ENCODE measurements at places on chromosomes 5 and 9.
A peak's percentile ranks its signal among the peaks of the same experiment; 100 is the strongest.

DNA sequence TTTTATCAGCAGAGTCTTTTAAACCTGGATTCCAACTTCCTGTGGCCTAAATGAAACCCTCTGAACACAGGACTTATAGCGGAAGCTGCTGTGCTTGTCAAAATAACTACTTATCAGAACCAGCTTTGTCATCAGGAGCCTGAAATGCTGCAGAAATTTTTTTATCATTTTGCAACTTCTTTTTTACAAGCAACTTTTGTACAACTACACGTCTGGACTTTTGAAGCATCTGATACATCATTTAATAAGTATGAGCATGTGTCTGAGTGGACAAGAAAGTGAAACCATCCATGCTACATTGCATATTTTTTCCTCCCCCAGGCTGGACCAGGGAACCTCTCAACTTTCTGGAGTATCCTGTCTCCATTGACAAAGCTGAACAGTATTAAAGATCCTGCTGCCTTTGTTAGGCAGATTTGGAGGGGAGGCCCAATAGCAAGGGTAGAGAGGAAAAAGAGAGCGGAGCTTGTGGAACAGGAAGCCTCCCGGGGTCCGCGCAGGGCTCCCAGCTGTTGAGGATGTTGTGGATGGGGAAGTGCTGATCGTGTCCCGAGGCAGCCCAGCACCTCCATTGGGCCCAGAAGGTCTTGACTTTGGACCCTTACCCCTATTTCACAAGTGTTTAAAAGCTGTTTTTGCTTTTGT, 196.6 kb downstream of the MSX2 start:
- no peak for DNase-seq

- no peak for DNase-seq
Measured at GRCh38 chr5:133109655-133110483, 58.1 kb downstream of the HSPA4 start.

DNA sequence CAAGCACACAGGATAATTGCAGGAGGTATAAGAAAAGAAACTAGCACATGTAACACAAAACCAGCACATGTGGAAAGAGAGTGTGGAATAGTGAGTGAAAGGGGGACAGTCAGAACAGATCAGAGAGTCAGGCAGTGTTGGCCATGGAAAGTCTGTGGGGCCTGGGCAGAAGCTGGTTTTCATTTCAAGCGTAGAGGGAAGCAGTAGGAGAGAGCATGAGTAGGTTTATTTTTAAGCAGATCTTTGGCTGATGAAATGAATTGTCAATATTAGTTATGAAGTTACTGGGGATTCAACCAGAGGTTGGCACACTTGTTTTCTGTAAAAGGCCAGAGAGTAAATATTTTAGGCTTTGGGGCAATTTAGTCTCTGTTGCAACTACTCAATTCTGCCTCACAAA, 283.1 kb downstream of the SMARCA2 start:
- DNase-seq, result no peak

GRCh38 chr5:171762021-171762608, 23.5 kb upstream of the SMIM23 start:
- DNase-seq, result no peak

DNA sequence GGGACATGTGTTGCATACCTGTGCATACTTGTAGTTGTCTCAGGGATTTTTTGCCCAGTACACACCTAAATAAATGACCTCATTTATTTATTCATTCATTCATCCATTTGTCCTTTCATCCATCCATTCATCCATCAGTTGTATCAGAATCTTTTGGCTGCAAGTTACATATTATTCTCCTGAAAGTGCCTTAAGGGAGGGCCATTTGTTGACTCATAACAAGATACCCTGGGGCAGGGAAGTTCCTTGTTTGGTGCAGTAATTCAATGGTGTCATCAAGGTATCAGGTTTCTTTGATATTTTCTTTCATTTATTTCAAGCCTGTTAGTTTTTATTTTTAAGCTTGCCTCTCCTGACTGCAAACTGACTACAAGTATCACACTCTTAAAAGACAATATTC, 597.9 kb upstream of the TLE4 start:
- DNase-seq, result peak; percentile 63

DNA sequence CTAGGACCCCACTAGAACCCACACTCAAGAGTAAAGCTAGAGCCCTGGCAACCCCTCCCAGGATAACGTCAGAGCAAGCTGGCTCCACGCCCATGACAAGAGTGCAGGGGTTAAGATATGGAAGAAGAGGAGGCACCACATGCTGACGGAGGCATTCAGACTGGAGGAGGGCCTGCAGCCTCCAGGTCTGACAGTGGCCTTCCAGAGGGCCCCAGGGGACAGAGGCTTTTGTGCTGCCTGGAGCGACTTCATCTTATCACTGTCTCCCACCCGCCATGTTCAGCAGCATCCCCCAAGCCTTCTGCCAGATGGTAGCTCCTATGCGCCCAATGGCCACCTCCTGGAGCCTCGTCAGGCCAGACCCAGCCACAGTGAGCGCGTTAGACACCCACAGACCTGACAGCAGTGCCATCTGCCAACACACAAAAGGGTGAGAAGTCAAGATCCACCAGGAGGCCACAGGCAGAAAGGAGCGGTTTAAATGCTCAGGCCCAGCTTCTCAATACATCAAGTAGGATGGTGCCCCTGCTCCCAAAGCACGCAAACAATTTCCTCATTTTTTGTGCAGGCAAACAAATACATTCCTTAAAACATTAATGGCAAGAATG, 65.8 kb downstream of the C5orf15 start:
- no peak for DNase-seq

DNA sequence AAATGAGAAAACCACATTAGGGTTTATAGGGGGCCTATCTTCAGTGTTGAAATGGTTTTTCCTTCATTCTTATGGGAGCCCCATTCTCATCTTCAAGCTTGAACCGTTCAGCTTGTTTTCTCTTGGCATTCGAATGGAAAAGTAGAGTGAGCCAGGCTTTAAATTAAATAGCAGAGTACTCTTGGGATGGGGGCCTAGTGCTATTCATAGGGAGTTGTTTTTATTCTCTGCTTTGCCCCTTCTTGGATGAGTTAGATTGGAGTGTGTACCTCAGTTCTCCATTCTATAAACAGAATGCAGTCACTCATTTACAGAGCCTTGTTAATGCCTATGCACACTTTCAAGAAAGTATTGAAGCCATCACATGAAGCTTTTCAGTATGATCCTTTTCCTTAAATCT, 127.9 kb downstream of the FAM170A start:
- no peak for DNase-seq

DNA sequence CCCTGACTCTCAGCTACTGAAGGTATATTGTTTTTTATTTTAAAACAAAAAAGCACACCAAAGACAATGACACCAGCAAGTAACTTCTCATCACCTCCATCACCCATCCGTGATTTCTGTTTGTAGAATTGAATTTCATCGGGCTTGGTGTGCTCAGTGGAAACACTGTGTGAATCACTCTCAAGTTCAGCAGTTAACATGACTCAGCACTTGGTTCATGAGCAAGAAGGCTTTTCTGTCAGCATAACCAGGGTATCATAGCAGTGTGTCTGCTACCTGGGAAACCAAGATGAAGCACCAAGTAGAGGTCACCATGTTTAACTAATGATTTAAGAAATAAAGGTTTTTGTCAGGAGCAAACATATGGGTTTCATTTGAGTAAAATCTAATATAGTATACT, 123.7 kb downstream of the INSYN2B start:
- no peak for DNase-seq

GRCh38 chr9:18985464-18985951, 47.5 kb downstream of the SAXO1 start:
- DNase-seq, result no peak

- DNase-seq, result peak; percentile 56
Measured at GRCh38 chr5:6745706-6746222, 32.5 kb downstream of the TENT4A start.

GRCh38 chr5:21856987-21857386, 996.2 kb downstream of the CDH12 start:
- DNase-seq, result no peak

GRCh38 chr9:12849486-12850003, 74.7 kb downstream of the LURAP1L start:
- DNase-seq, result peak; percentile 21

GRCh38 chr5:177113566-177114424, 19.8 kb upstream of the NSD1 start:
- peak; percentile 74 for DNase-seq

- DNase-seq, result no peak
Measured at GRCh38 chr9:76034049-76034448, 143.6 kb downstream of the PCSK5 start.

- no peak for DNase-seq
Measured at GRCh38 chr5:169811023-169811422, 169.3 kb downstream of the INSYN2B start.

DNA sequence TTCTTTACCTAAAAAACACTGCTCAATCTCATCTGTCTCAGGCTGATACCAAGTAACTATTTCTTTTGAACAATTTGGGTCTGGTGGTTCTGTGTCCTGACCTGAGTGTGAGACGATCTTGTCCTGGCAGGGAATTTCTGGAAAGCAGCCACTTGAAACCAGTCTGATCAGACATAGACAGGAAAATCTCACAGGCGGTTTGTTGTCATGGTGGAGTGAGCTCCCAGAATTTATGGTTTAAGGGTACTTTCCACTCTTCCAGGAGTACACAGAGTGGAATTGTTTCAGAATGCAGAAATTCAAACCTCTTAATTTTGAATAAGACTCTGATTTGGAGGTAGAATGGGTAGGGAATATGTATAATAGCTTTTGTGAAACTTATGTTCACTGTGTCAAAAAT, 268.2 kb downstream of the ISL1 start:
- DNase-seq, result no peak

- DNase-seq, result no peak
Measured at GRCh38 chr5:154575546-154576428, 97.8 kb upstream of the HAND1 start.

DNA sequence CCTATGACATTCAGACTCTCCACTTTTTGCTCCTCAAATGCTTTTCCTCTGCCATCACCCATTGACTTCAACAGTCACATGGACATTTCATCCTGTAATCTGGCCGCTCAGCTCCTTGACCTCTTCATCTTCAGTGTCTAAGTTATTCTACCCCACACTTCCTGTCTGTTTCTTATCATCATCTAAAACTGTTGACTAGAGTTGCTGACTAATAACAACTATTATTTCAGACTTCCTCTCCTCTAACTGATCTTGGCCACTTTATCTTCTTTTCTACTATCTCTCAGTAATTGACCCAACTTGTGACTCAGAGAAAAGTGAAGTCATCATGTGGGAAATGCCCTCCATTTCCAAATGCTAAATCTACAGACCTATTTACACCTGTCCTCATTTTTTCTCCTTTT, 254.7 kb upstream of the TRPC7 start:
- no peak for DNase-seq

GRCh38 chr5:25963251-25964008, 1075.0 kb downstream of the CDH9 start:
- no peak for DNase-seq

DNA sequence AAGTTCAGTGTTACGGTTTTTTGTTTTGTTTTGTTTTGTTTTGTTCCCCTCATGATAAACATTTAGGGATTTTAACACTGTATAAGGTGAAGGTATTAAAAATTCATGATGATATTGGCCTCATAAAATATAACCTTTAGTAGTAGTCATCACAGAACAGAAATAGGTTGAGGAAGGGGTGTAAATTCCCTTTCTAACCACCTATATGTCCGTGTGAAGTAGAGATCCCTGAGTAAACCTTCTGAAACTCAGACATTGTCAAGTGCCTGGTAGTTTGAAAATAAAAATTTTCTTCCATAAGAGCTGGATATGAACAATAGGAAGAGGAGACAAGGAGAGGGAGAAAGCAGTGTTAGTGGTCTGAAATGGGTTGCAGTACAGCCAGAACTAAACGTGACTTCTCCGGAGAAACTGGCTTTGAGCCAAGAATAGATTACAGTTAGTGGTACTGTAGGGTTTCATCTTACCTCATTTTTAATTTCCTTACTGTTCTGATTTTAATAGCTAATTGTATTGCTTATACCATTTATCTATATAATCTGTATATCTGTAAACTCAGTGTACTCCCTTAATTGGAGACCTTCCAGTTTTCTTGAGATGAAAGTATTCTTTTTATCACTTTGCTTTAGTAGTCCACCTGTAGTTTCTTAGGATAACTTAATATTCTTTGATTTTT, 18.3 kb downstream of the UGCG start:
- peak; percentile 64 for DNase-seq

DNA sequence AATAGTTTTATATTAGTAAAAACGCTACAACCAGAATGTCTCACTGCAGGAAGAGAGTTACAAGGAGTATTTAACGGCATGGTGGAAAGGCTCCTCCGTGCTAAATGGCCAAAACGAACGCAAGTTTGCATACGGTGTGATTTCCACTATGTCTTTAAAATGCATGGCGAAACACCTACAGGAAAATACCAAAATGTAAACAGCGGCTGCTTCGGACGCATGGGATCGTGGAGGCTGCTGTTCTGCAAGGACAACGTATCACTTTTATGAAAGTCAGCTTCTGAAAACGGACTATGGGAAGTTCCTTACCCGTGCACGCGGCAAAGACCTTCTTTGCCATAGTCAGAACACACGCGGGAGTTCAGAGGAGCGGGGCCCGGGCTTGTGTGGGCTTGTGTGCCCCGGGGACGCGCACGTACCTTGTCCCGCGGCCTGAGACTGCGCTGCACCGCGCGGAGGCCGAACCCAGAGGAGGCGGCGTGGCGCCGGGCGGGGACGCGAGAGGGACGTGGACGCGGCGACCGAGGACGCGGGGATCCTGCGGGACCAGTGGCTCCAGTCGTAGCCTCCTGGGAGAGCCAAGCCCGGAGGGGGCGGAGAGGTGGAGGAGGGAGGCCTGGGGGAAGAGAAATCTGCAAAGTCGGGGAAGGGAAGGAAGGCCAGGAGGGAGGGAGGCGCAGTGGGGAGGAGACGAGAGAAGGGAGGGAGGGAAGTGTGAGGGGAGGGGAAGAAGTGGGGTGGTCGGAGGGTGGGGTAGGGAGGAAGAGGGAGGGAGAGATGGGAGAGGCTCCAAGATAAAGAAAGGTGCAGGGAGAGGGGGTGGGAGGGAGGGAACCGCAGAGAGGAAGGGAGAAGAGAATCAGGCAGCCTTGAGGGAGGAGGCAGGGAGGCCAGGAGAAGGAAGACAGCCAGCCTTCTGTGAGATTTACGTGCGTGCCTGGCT, at the start of gene CMBL:
Gene CMBL (minus strand): TSS at position 697 of the 943 bp plus-strand sequence. CDS start 17,140 bp downstream, outside the sequence.
- DNase-seq, result peak; percentile 90

- DNase-seq, result no peak
Measured at GRCh38 chr5:160919626-160920025, 67.6 kb upstream of the ATP10B start.

GRCh38 chr5:54109626-54110330, 200.6 kb downstream of the ARL15 start:
- no peak for DNase-seq

GRCh38 chr9:17339156-17339555, 204.3 kb downstream of the CNTLN start:
- DNase-seq, result no peak

- DNase-seq, result no peak
Measured at GRCh38 chr5:9474219-9475002, 71.5 kb downstream of the SEMA5A start.

GRCh38 chr9:33192493-33193255, 25.5 kb upstream of the B4GALT1 start:
- DNase-seq, result no peak

Measured in NCI-H748 treated with DMSO at 0.1 percent for 48 hours (cell line).